ENCODE measurements at places on chromosomes 6 and 20.

DNA sequence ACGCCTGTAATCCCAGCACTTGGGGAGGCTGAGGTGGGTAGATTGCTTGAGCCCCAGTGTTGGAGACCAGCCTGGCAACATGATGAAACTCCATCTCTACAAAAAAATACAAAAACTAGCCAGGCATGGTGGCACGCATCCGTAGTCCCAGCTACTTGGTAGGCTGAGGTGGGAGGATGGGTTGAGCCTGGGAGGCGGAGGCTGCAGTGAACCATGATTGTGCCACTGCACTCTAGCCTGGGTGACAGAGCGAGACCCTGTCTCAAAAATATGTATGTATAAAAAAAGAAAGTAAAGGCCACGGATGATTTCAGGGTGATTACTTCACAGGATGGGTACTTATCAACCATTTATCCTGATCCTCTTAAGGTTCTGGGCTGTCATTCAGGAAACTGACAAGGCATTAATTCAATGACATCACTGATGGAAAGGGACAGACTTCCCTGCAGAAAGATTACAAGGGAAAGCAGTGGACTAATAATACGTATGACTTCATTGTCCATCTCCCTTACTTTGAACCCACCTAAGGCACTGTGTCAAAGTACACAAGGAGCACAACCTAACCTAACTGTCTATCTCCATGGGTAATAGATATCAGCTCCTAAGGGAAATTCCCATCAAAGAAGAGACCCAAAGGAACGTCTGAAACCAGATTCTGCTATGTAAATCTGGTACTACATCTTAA, 61.2 kb downstream of the ZMYND8 start:
- no peak for DNase-seq

- no peak for DNase-seq
Observed at GRCh38 chr6:115287467-115287866, 773.2 kb downstream of the FRK start.

- DNase-seq: peak; percentile 70
Observed at GRCh38 chr20:25865715-25866656, 169.3 kb upstream of the ZNF337 start.

DNA sequence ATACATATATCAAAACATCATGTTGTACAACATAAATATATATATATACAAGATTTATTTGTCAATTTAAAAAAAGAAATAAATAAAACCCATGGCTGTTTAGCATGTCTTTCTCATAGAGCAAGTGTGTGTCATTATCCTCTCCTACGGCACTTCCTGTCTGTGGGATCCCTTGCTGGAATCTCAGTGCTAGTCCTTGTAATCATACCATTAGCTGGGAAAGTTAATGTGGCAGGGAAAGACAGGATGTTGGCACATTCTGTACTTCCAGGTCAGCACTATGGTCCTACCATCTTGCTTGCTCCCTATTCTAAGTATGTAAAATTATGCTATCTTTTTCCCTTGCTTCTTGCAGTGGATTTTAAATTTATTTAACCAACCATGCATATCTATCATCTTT, 9.5 kb upstream of the SLC17A3 start:
- peak; percentile 11 for DNase-seq

DNA sequence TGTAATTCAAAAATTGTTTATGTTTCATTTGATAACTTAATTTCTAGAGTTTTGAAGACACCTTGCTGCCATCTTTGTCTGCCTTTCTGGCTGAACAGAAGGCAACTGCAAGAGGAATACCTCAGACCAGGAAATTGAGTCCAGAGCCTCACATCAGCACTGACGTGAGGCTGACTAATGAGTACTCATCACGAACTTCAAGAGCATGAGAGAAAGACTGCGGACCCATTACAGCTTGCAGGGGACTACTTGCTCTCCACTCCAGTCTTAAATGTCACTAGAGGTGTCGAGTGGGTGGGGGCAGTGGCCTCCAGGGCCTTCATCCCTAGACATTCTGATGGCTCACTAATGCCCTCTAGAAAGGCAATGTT, 109.5 kb upstream of the SSTR4 start:
- DNase-seq: no peak

GRCh38 chr20:49516916-49517804, 34.7 kb upstream of the KCNB1 start:
- no peak for DNase-seq

DNA sequence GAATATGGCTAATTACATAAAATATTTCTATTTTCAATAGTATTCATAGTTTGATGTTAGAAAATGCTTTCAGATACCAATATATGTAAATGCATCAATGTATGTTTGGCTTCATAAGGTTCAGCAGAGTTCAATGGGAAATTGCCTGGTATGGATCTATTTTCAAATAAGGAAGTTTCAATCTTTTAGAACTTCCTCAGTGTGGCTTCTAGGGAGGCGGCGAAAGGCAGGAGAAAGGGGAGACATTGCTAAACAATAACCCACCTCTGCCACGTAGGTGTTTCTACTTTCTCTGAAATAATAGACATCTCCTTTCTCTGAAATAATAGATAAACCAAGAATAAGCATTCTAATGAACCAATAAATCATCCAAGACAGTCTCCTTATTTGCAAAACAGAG, 237.7 kb upstream of the RAB32 start:
- DNase-seq: no peak

DNA sequence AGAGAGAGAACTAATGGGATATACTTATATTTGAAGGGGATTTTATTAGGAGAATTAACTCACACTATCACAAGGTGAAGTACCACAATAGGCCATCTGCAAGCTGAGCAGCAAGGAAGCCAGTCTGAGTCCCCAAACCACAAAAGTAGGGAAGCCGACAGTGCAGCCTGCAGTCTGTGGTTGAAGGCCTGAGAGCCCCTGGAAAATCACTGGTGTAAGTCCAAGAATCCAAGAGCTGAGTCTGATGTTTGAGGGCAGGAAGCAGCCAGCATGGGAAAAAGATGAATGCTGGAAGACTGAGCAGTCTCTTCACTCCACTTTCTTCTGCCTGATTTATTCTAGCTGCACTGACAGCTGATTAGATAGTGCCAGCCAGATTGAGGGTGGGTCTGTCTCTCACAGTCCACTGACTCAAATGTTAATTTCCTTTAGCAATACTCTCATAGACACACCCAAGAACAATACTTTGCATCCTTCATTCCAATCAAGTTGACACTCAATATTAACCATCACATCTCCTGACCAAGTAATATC, 823.9 kb downstream of the PHF3 start:
- DNase-seq: no peak

- DNase-seq: no peak
Observed at GRCh38 chr20:64193058-64193457, 28.8 kb downstream of the MYT1 start.

DNA sequence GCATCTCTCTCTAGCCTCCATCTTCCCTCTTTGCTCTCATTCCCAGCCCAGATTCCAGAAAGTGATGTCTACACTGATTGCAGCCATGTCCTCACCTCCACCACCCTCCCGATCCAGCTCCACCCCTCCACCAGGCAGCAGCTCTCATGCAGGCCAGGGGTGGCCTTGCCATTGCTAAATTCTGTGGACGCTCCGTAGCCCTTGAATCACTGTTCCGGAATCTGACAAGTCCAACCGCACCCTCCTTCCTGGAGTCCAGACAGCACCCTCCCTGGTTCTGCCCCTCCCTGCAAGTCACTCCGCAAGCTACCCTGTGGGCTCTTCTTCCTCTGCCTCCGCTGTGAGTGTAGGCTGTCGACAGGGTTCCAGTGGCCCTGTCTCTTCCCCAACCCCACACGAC, 26.2 kb downstream of the TNXB start:
- DNase-seq: peak; percentile 97

DNA sequence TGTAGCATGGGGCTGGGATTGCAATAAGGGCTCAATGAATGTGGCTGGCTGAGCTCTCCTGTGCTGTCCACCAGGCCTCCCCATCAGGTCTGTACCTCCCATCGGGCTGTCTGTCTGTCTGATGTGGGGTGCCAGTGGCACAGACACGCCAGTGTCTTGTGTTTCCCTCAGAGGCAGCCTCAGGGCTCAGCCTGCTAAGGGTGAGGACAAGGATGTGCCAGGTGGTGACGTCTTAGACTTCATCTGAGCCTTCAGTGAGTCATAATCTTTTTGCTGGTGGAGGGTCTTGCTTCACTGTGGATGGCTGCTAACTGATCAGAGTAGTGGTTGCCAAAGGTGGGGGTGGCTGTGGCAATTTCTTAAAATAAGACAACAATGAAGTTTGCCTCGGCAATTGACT, 194.7 kb downstream of the NRN1 start:
- DNase-seq: no peak

DNA sequence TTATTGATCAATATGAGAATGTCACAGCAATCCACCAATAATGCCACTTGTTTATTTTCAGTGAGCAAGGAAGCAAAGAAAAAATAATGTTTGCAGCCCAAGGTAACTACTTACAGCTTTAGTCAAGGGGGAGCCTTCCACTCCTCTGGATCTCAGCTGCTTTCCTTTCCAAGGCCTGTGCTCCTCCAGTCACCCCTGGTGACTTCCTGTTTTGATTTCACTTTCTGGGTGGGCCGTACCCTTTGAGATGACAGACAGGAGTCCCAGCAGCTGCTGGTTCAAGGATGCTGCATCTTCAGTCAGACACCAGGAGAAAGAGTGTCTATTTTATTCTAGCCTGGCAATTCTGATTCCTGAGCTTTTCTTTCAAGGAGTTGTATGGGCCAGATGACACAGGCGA, 5.6 kb upstream of the VNN2 start:
- no peak for DNase-seq

DNA sequence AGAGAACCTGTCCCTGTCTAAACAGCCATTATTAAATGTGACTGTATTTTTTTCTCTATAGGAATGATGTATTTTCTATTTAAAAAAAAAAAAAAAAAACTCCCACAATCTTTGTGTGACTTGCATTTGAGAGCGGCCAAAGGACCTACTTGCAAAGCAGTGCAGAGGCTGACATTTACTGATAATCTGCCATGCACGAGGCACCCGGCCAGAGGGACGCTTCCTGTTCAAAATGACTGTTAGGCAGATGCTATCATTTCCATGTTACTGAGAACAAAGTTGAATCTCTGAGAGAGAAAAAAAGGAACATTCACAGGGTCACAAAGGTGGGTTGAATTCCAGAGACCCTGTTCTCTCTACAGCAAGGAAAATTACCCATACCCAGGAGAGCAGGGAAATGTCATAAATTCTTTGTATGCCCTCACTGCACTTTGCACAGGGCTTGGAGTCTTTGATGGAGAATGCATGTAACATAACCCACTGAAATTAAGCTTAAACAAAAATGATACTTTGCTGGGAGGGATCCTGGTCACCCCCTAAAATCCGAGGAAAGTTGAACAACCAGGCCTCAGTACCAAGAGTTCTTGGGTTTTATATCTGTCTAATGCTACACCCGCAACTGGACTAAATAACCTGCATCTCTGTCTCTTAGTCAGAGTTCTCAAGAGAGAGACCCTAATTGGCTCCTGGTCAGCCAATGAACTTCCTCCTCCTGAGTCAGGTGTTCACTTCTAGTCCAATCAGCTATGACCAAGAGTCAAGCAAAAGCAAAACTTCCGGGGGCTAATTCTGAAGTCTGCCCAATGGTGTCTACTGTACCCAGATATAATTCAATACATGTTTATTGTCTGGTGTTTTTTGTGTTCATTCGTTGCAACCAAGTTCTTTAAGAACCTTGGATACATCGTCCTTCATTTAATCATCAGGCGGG, 61.2 kb downstream of the GCLC start:
- no peak for DNase-seq

- DNase-seq: peak; percentile 15
Observed at GRCh38 chr20:3521852-3522740, 51.3 kb downstream of the ATRN start.
